ENCODE measurements at places on chromosomes 4 and X.

DNA sequence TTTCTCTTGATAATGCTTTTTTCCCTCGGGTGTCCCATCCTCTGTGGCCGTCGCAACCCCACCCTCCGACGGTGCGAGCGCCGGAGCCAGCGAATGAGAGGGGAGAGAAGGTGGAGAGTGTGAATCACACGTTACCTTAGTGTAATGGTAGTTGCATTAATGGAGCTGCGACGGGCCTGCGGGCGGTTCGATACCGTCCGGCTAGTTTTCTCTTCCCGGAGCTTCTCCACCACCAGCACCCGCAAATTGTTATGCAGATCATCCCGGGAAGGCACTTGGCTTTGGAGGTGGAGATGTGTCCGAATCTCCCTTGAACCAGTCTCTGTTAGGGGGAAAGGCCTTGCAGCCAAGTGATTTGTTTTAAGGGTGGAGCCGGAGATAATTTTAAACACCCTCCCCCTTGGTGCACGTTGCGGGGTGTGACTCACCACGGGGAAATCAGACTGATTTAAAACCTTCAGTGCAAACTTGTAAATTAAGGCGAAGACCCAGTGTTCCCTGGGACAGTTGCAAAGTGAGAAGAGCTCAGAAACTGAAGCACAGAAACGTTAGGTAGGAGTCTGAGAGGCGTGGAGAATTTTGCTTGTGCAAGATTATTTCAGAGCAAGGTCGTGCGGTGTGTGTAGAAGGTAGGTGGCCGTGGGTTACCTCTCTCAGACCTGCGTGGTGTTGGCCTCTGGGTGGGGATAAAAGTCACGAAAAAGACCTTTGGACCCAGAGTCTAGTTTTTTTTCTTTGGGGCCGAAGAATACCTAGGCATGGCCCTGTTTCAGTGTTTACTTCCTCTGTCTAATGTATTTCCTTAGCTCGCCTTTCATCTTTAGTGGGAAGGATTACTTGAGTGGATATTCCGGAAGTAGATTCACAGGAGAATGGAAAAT lies 1.3 kb downstream of the AFF1 start:
- DNase-seq = no peak

DNA sequence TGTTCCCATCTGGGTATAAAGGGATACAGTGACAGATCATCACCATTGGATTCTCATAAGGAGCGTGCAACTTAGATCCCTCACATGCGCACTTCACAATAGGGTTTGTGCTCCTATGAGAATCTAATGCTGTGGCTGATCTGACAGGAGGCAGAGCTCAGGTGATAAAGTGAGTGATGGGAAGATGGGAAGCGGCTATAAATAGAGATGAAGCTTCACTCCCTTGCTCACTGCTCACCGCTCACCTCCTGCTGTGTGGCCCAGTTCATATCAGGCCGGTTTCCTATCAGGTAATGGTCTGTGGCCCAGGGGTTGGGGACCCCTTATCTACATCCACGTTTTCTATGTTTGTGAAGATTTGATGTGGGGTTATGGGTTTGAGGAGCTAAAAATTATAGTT lies 43.7 kb downstream of the FAT4 start:
- DNase-seq = no peak

DNA sequence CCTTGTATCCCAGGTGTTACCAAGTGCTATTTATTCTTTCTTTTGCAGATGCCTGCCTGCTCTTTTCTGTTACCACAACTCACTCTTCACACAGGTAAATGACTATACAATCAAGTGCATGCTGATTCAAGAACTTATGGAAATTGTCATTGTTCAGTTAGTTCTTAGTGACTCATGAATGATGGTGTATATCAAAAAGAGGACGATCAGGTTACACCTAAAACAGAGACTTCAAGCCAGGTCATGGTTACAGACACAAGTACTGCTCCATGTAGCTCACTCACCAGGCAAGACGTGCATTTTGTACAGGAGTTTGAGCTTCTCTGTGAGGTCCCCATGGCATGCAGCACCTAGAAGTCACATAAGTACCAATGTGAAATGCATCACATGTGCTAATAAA lies 59.3 kb upstream of the UCP1 start:
- no peak for DNase-seq

DNA sequence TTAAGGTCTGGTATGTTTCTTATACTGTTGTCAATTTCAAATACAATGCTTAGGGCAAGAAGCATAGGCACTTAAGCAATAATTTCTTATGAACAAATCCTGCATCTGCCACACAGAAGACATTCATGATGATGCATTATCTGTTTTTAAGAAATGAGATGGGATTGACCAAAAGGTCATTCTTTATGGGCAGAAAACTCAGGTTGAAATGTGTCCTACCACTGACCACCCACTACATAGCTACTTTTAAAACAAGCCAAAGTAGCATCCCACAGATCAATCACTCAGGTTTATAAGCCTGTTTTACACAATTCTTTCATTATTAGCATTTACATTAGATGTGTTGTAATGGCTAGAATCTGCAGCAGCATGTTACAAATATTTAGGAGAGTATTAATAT lies 617.8 kb downstream of the PCDH7 start:
- no peak for DNase-seq

- DNase-seq = no peak
Measured at GRCh38 chr4:113325876-113326615, 276.6 kb downstream of the ANK2 start.

DNA sequence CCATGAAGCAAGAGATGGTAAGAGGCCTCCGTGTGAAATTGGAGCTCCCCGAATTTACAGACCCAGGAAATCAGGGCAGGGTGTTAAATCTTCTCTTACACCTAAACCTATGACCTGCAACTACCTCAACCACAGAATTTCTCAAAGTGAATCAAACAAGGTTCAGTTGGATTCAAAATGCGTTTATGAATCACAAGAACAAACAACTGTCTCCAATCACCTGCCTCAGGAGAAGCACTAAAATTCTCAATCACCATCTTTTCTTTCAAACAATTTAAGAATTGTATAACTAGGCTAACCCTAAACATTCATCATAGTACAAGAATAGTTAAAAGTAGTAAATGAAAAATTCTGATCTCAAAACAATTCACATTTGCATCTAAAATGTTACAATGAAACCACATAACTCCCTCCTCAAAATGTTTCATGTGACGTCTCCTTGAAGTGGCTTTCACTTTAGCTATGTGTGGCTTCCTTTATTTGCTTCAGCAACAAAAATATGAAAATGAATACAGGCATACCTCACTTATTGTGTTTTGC lies 19.2 kb downstream of the PPP3CA start:
- DNase-seq = no peak

DNA sequence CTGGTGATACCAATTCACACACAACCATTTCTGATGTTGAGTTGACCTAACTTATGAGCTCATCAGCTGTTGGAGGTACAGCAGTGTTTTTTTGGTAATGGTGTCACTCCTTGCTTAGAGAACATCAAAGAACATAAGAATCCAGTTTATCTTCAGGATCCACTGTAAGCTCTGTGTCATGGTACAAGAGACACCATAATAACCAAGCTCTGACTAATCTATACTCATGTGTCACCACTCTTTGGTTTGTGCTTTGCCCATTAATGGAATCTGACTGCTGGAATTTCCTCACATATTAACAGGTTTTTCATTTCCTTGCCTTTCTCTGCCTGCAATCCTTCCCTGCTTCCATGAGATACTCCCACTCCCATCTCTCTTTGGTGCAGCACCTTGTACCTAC lies 735.1 kb upstream of the LCORL start:
- no peak for DNase-seq

- no peak for DNase-seq
Measured at GRCh38 chrX:71302461-71303213, 1.1 kb downstream of the ITGB1BP2 start.

DNA sequence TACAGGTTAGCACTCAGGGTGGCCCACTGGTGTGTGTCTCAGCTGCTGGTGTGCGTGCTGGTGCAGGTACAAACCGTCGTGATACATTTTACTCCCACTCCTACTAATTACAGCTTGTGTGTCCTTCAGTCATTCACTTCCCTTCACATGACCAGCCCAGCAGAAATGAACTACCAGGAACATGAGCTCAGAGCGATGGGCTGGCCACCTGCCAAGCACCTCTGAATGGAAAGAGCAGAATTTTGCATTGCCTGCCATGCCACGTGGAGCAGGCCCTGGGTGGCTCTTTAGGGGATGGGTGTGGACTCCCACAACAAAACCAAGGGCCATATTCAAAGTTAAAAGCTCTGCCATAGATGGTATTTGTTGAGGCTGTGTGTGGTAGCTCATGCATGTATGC lies 58.9 kb upstream of the PGM2 start:
- peak; percentile 33 for DNase-seq

DNA sequence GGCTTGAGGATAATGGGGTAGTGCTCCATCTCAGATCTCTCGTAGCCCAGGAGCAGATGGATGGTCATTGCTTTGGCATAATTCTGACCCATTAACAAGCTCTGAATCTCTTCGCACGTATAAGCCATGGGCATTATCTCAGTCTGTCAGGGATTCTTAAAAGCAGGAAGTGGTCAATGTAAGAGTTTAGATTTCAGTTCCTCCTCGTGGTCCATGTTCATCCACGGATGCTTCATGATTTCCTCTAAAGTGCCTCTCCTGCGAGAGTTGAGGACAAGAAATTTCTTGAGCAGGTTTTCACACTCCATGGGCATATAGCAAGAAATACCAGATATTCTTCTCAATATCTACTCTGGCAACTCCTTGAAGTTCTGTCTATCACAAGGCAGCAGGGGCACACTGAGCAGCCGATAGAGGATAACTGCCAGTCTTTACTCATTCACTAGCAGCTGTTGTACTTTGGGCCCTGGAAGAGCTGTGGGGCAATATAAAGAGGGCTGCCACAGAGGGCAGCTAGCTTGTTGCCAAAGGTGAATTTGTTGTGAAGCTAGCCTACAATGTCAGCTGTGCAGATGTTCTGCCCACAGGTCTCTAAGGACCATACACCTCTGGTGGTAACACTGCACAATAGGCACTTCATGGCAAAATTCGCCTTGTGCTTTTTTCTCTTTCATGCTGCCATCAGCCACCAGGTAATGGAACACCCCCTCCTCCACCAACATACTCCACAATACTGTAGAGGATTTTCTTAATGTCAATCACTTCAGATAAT lies 52.0 kb upstream of the WDR17 start:
- DNase-seq = no peak

DNA sequence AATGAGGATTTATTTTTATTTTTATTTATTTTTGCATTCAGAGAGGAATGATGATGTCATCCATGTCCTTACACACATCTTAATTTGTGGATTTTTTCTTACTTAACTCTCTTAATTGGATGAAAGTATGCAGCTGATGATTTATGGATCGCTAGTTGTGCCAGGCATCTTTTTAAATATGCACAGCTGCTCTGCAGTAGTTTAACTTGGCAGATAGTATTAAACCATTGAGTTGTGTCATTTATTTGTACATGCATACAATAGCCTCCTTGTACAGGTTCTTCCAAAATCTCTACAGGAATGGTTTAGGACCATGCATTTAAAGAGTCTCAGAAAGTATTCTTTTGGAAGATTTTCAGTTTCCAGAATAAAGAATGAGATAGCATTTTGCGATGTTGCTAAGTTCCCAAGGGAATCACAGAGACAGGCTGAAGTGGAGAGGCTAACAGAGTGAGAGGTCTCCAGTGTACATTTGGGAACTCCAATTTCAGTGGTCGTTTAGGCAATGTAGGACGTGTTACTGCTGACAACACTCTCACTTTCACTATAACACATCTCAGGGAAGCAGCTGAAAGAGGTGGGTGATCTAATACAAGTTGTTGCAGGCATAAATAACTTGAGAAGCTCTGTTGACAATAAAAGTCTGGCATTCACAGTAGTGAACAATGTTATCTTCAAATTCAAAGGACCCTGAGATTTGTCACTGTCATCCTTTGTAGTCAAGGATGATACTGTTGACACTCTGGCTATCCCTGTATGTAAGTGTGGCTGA lies 49.9 kb upstream of the SCRG1 start:
- peak; percentile 50 for DNase-seq

Data from NCI-H1092 (cell line).